ENCODE measurements at places on chromosomes 1 and 21.
A peak's percentile ranks its signal among the peaks of the same experiment; 100 is the strongest.

DNA sequence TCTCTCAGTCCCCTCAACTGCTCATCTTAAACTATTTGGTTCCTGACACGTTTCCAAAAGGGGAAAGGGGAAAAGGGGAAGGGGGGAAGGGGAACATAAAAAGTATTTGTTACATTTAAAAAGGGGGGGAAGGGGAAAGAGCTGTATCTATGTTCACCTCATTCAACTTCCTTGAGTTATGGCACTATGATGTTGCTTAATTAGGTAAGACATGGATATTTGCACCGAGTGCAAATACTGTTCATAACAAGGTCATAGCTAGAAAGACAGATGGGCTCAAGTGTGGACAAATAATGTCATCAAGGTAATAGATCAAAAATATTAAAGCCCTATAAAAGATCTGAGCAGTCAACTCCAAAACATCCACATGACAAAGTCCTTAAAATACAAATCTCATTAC is 26.0 kb downstream of the GPBP1L1 start:
- no peaks in the 10 kb centered on the region for H3K4me1 ChIP-seq
- H3K27ac ChIP-seq = no peak overlapping the region
- no peak for DNase-seq
- H3K4me3 ChIP-seq = no peak overlapping the region
- H3K36me3 ChIP-seq = peaks cover 26% of the 10 kb centered on the region
- no peaks in the 10 kb centered on the region for H3K27me3 ChIP-seq

DNA sequence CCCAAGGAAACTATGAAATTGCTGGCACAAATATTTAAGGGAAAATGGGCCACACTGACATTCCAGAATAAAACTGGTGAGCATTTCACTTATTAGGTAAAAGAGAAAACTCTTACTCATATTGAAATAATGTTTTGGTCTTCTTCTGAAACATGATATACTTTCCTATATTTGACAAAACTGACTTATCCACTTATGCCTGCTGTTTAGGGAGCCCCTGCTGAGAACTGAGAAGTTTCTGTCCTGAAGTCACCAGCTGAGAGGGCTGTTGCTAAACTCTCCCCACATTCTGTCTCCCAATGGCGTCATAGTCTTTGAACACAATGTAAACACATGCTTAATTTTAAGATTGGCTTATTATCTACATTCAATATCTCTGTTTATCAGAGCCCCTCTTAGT is 46.8 kb upstream of the ZC3H11B start:
- no peaks in the 10 kb centered on the region for H3K36me3 ChIP-seq
- no peak overlapping the region for H3K4me3 ChIP-seq
- no peak for DNase-seq
- H3K27me3 ChIP-seq = no peaks in the 10 kb centered on the region
- no peak overlapping the region for H3K27ac ChIP-seq

DNA sequence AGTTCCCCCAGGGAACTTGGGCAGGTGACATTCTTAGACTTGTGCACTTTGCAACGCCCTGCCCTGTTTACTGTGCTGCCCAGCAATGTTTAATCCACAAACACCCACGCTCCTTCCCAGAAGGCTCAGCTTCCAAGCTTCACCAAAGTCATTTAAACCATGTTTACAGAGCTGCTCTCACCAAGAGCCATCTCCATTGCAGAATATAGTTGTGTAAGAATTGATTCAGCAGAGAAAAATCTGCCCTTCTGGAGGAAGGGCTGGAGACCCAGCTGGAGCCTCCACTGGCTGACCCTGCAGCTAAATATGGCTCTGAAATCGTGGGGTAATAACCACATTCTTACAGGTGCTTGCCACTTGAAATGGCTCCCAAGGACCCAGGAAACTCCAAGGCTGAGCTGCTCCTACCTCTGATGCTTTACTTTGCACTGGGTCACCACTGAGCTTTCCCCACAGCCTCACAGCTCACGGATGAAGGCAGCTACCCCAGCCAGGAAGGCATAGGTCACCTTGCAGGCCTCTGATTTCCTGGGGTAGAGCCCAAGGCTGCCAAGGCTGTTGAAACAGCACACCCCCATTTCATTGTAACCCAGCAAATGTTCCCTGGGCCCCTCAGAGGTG is 8.7 kb downstream of the CAPN2 start:
- peak overlapping the region; percentile 98 for H3K27ac ChIP-seq
- H3K4me3 ChIP-seq = no peak overlapping the region
- H3K4me1 ChIP-seq = peaks cover 72% of the 10 kb centered on the region
- DNase-seq = peak; percentile 80
- H3K27me3 ChIP-seq = no peaks in the 10 kb centered on the region

DNA sequence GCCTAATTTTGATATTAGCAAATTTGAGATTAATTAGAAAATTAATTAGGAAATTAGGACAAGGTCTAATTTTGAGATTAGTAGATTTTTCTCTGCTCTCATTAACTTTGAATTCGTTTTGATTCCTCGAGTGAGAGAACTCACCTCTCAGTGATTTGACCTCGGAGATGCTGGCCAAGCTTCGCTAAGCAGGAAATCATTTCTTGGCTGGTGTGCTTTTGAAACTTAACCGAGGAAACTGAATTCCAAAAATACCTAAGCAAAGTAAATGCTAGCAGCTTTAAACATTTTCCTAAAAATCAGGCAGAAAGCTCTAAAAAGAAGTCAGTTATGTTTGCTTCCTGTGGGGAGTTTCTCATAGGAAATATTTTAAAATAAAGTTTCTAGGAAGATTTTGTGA is 34.9 kb downstream of the CDC14A start:
- peaks cover 15% of the 10 kb centered on the region for H3K4me1 ChIP-seq
- peak overlapping the region; percentile 37 for H3K27ac ChIP-seq
- DNase-seq = no peak
- H3K4me3 ChIP-seq = no peak overlapping the region
- H3K27me3 ChIP-seq = no peaks in the 10 kb centered on the region

GRCh38 chr1:33762962-33763361 is 100.9 kb upstream of the HMGB4 start:
- H3K4me3 ChIP-seq = no peak overlapping the region
- no peak for DNase-seq
- H3K27me3 ChIP-seq = no peaks in the 10 kb centered on the region
- no peaks in the 10 kb centered on the region for H3K36me3 ChIP-seq
- H3K27ac ChIP-seq = no peak overlapping the region
- H3K4me1 ChIP-seq = no peaks in the 10 kb centered on the region

DNA sequence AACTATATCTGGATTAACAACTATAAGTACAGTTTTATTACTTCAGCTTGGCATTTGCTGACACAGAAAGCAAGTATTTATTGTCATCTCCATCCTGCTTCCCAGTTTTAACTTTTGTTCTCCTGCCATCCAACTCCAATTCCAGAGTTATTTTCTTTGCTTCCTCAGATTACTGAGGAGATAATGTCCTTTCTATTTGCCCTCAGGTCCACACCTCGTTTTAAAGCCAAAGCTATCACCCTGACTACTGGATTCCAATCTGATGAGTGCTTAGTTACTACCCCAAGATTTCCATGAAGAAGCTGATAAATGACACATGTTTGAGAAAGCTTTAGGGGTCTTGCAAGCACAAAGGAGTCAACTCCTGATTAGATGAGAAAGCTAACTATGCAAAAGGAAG is 25.2 kb downstream of the ACKR1 start:
- DNase-seq = no peak
- H3K4me3 ChIP-seq = no peak overlapping the region
- H3K27me3 ChIP-seq = no peaks in the 10 kb centered on the region
- no peak overlapping the region for H3K27ac ChIP-seq
- H3K36me3 ChIP-seq = no peaks in the 10 kb centered on the region

DNA sequence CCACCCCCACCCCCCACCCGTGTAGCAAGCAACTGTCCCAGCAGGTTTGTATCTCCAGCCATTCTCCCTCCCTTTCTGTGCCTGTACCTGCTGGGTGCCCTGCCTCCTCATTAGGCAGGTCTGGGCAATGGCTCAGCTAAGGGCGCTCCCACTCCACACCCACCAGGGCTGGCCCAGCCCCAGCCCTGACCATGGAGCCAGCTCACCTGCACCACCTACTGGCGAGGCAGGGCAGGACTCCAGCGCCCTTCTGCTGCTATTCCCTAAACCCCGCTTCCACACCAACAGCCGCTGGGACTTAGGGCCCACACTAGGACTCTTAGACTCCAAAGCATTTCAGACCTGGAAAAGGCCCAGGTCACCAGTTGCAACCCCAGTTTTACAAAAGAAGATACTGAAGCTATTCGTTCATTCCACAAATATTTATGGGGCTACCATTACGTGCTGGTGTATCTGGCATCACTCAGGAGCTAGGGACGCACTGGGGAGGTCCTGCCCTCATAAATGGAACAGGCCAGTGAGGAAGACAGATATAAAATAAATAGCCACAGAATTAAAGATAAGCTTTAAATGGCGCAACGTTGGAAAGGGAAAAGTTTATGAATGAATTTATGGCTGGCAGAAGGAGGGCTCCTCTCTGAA is 24.0 kb downstream of the PGLYRP3 start:
- H3K4me3 ChIP-seq = no peak overlapping the region
- H3K27me3 ChIP-seq = no peaks in the 10 kb centered on the region
- no peak overlapping the region for H3K27ac ChIP-seq
- no peaks in the 10 kb centered on the region for H3K4me1 ChIP-seq
- H3K36me3 ChIP-seq = no peaks in the 10 kb centered on the region

DNA sequence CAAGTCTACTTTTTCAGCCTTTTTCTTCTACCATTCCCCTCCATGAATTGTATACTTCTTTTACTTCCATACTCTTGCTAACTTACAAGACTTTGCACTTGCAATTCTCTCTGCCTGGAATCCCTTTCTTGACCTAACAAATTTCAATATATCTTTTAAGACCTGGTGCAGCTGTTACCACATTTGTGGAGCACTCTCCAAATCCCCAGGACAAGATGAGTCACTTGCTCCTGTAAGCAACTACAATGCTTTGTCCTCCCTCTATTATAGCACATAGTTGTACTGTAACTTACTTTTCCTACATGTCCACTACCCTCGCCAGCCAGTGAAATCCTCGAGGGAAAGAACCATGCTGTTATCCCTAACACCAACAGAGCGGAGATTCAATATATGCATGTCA is 43.1 kb downstream of the WARS2 start:
- H3K27me3 ChIP-seq = no peaks in the 10 kb centered on the region
- H3K36me3 ChIP-seq = no peaks in the 10 kb centered on the region
- H3K4me3 ChIP-seq = no peak overlapping the region
- no peak overlapping the region for H3K27ac ChIP-seq
- no peaks in the 10 kb centered on the region for H3K4me1 ChIP-seq

GRCh38 chr1:15214527-15214926 is 32.5 kb upstream of the FHAD1 start:
- H3K27me3 ChIP-seq = no peaks in the 10 kb centered on the region
- DNase-seq = no peak

GRCh38 chr21:42112857-42113256 is 41.7 kb downstream of the UMODL1 start:
- H3K4me1 ChIP-seq = peaks cover 21% of the 10 kb centered on the region
- no peak for DNase-seq
- no peak overlapping the region for H3K27ac ChIP-seq
- no peaks in the 10 kb centered on the region for H3K27me3 ChIP-seq
- H3K36me3 ChIP-seq = no peaks in the 10 kb centered on the region

GRCh38 chr1:64235181-64235580 is 31.8 kb downstream of the UBE2U start:
- no peak overlapping the region for H3K4me3 ChIP-seq
- no peaks in the 10 kb centered on the region for H3K36me3 ChIP-seq
- no peak for DNase-seq
- no peaks in the 10 kb centered on the region for H3K27me3 ChIP-seq
- H3K4me1 ChIP-seq = no peaks in the 10 kb centered on the region
- H3K27ac ChIP-seq = no peak overlapping the region

GRCh38 chr1:162009501-162010174 is 14.0 kb downstream of the OLFML2B start:
- H3K4me1 ChIP-seq = peaks cover 5% of the 10 kb centered on the region
- H3K27me3 ChIP-seq = no peaks in the 10 kb centered on the region
- H3K4me3 ChIP-seq = no peak overlapping the region
- no peak for DNase-seq

DNA sequence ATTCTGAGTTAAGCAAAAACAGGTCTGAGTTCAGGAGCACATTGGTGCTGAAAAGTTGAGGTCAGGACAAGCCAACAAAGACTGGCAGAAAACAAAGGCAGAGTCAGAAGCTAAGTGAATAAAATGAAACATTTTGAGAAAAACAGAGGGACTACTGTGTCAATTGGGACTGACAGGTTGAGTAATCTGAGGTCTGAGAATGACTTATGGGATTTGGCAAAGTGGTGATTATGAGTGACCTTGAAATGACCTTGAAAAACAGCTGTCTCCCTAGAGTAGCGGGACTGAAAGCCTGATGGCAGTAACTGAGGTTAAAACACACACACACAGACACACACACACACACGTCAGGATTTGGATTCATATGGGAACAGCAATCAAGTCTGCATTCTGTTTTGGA is 8.8 kb upstream of the COG2 start:
- H3K27me3 ChIP-seq = no peaks in the 10 kb centered on the region
- no peak overlapping the region for H3K27ac ChIP-seq
- DNase-seq = no peak
- no peak overlapping the region for H3K4me3 ChIP-seq

DNA sequence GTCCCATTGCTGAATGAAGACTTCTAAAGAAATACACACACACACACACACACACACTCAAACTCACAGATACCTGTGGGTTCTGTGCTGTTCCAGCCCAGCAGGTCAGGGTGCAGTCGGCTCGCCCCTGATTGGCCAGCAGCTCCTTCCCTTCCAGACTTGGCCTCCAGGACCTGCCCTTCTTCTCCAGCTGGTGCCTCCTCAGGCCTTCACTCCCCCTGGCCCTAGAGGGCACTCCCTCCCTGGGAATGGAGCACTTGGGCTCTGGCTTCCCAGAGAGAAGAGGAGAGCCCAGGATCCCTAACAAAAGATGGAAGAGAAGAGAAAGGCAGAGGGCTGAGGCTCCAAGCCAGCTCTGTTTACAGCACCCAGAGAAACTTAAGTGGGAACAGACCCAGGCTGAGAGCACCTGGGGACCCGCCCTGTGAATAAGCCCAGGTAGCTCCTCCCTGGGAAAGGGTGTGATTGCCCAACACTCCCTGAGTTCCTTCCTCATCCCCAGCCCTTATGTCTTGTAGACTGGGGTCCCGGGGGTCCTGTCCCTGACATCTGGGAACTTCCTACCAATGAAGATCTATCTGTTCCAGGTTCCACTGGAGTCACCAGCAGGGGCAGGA is at the start of gene PGLYRP3:
TSS of gene PGLYRP3 (minus strand) at position 383 of the 617 bp plus-strand sequence. CDS start 2,287 bp downstream, outside the sequence.
- H3K4me3 ChIP-seq = no peak within 1 kb of the TSS
- no peaks in the 10 kb centered on the region for H3K4me1 ChIP-seq
- H3K36me3 ChIP-seq = no peaks in the 10 kb centered on the region
- no peak for DNase-seq

- no peaks in the 10 kb centered on the region for H3K4me1 ChIP-seq
- no peaks in the 10 kb centered on the region for H3K36me3 ChIP-seq
- DNase-seq = no peak
- no peak overlapping the region for H3K4me3 ChIP-seq
These were observed 68.3 kb downstream of the MPZL1 start for GRCh38 chr1:167790117-167790516.

- no peaks in the 10 kb centered on the region for H3K27me3 ChIP-seq
- peaks cover 26% of the 10 kb centered on the region for H3K36me3 ChIP-seq
- no peak overlapping the region for H3K27ac ChIP-seq
These were observed 7.5 kb downstream of the MINDY1 start for GRCh38 chr1:150999051-150999674.

Measured in upper lobe of left lung (tissue), 6 donors.